Myometrial cell (primary cell): ENCODE measurements at places on chromosomes 1 and 21. TPM values are rescaled to one million over a fixed set of nuclear protein-coding genes. Genes with fewer than 3 reads are reported as not detected.

The IFNLR1 gene
- under 0.01 TPM in 1 of 2 replicates, not detected in the other for total RNA-seq

The CELA3B gene
- total RNA-seq, result not detected in 2 replicates

The RNU1-2 gene
- not detected in 2 replicates for total RNA-seq

The MANEAL gene
- 0.35 TPM in 1 of 2 replicates, not detected in the other for total RNA-seq

The GRIK3 gene
- total RNA-seq, result not detected in 2 replicates

The ARHGAP30 gene
- not detected in 2 replicates for total RNA-seq

The TP73 gene
- total RNA-seq, result 0.53 TPM in 1 of 2 replicates, not detected in the other

The C8A gene
- not detected in 2 replicates for total RNA-seq

The TFF2 gene
- total RNA-seq, result not detected in 2 replicates

The KIF14 gene
- 8.6 and 12.6 TPM in 2 replicates for total RNA-seq

The FRRS1 gene
- 11.8 and 16.1 TPM in 2 replicates for total RNA-seq

The TMEM52 gene
- total RNA-seq, result not detected in 2 replicates

The FAAP20 gene
- total RNA-seq, result 53.0 and 62.4 TPM in 2 replicates

The SLC1A7 gene
- total RNA-seq, result not detected in 2 replicates

The METTL18 gene
- total RNA-seq, result 6.9 and 17.6 TPM in 2 replicates

The RYR2 gene
- total RNA-seq, result not detected in 2 replicates

The C4BPA gene
- not detected in 2 replicates for total RNA-seq

The TSTD1 gene
- total RNA-seq, result 0.86 and 2.5 TPM in 2 replicates

The CELSR2 gene
- total RNA-seq, result 0.29 and 0.35 TPM in 2 replicates

The RXRG gene
- total RNA-seq, result not detected in 2 replicates

The FAM151A gene
- total RNA-seq, result not detected in 2 replicates

The ENAH gene
- 29.7 and 38.6 TPM in 2 replicates for total RNA-seq

The PFKFB2 gene
- 1.2 TPM in 2 replicates for total RNA-seq

The S100A5 gene
- total RNA-seq, result 1.4 TPM in 1 of 2 replicates, not detected in the other

The ANGPTL3 gene
- not detected in 2 replicates for total RNA-seq

The MAGOH gene
- 34.2 and 49.3 TPM in 2 replicates for total RNA-seq

The LAMC2 gene
- 0.58 and 1.6 TPM in 2 replicates for total RNA-seq

The RC3H1 gene
- 7.8 and 10.5 TPM in 2 replicates for total RNA-seq

The HCRTR1 gene
- not detected in 2 replicates for total RNA-seq

The PIGR gene
- under 0.01 TPM in 1 of 2 replicates, not detected in the other for total RNA-seq

The KRTAP20-1 gene
- total RNA-seq, result not detected in 2 replicates

The LCE2B gene
- total RNA-seq, result not detected in 2 replicates

The CD1E gene
- total RNA-seq, result not detected in 2 replicates

The INKA2 gene
- total RNA-seq, result 0.35 and 0.58 TPM in 2 replicates

The FNDC10 gene
- 0.86 and 1.4 TPM in 2 replicates for total RNA-seq

The LYPD8 gene
- total RNA-seq, result not detected in 2 replicates

The JAM2 gene
- 0.35 TPM in 1 of 2 replicates, not detected in the other for total RNA-seq

The CRYBG2 gene
- total RNA-seq, result not detected in 2 replicates

The ACOT11 gene
- 2.3 and 2.8 TPM in 2 replicates for total RNA-seq

The COL16A1 gene
- total RNA-seq, result 11.0 and 20.9 TPM in 2 replicates

The RAD54L gene
- total RNA-seq, result 5.8 and 6.1 TPM in 2 replicates

The ANGPTL1 gene
- 2.3 and 6.9 TPM in 2 replicates for total RNA-seq

The COL6A2 gene
- 746 and 794 TPM in 2 replicates for total RNA-seq

The TM2D1 gene
- total RNA-seq, result 33.7 and 41.6 TPM in 2 replicates

The OR2G6 gene
- not detected in 2 replicates for total RNA-seq

The NTMT2 gene
- total RNA-seq, result not detected in 2 replicates

The SLAMF9 gene
- not detected in 2 replicates for total RNA-seq

The ESPN gene
- total RNA-seq, result not detected in 2 replicates

The MYOG gene
- total RNA-seq, result not detected in 2 replicates

The ZNF670 gene
- 1.2 and 2.8 TPM in 2 replicates for total RNA-seq

The LCE2A gene
- total RNA-seq, result not detected in 2 replicates

The SPRR2E gene
- not detected in 2 replicates for total RNA-seq
